ENCODE measurements at places on chromosomes 7 and 10.

DNA sequence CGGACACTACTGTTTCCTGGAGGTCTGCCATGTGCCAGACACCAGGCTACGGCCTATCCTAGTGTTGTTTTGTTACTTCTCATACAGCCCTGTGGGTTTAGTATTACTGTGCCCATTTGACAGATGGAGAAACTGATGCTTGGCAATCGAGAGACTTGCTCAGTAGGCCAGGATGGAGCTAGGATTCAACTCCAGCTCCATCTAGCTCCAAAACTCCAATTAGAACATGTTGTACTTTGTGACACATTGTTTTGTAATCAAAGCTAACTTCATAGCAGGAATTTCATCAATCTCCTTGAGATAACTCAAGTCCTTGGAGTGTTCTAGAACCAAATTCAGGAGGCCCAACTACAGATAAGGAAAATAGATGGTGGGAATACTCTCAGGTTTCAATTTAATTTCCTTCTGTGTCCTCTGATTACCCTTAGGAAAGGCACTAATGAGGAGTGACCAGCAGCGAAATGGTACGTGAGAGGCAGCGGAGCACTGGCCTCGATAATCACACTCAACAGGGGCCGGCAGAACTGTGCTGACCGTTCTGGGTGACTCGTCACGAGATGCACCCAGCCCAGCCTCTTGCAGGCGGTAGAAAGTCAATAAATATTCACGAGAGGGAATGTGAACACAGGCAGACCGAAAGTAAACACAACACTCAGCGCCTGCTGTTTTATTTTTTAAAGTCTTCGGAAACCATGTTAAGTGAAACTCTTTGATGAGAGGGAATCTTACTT, 269.6 kb upstream of the NEBL start:
- DNase-seq: no peak

DNA sequence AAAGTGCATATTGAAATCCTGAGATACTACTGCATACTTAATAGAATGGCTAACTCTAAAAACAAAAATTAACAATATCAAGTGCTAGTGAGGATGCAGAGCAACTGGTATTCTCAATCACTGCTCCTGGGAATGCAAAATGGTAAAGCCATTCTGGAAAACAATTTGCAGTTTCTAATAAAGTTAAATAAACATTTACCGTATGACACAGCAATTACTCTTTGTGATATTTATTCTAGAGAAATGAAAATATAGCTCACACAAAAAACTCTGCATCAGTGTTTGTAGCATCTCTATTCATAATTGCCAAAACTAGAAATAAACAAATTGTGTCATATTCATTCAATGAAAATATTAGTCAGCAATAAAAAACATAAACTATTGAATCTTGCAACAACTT, 255.0 kb upstream of the DKK1 start:
- DNase-seq: no peak

GRCh38 chr10:96244354-96244753, 27.0 kb downstream of the BLNK start:
- no peak for DNase-seq

DNA sequence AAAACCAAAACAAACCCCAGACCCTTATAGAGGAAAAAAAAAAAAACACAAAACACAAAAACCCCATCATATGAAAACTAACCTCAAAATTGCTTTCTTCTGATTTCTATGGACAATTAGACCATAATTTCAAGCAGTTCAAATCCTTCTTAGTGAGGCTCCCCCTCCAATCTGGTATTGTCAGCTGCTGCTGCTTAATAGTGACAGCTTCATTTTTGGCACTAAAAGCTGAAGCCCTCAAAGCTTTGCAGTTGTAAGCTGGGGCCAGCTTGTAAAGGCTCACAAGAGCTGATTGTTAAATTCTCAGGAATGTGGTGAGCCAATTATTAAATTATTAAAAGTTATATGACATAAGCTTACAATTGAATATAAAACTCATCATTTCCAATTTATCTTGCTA, 21.9 kb downstream of the ATXN7L1 start:
- no peak for DNase-seq

DNA sequence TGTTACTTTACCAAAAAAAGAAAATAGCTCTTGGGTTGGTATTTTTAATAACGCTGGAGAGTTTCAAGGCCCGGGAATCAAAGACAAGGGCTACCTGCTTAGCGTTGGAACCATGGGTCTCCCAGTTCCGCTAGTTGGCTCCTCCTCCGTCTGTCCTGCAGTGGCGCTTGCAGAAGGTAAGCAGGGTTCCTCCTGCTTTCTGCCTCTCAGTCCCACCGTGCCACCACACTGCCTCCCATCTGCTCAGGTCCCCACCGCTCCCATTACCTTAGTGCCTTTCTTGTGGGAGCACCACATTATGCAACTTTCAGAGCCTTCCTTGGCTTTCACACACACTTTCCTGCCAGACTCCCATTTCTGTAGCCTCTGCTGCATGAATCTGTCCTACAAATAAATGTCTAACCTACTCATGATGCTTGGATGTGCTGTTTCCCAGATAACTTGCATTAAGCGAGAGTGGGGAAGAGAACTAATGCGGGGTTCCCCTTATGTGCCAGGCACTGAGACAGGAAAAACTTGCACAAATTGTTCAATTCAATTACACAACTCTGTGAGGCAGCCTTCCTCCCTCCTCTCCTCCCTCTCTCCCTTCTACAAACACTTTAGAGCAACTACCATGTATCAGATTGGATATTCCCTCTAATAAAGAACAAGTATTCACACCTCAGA, 124.5 kb downstream of the AOAH start:
- DNase-seq: no peak

DNA sequence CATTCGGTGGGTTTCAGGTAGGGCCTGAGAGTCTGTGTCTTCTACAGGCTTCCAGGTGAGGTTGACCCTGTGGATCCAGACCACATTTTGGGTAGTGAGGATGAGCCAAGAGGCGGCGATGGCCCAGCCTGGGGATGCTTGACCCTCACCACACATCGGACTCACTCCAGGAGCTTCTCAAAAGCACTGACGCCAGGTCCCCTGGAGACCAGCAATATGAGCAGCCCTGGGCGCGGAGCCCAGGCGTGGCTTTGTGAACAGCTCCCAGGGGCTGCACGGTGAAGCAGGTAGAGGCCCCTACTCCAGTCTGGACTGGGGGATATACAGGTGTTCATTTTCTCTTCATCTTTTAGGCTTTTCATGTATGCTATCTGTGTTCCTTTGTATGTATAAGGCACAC, 139.7 kb upstream of the PCBD1 start:
- DNase-seq: no peak

DNA sequence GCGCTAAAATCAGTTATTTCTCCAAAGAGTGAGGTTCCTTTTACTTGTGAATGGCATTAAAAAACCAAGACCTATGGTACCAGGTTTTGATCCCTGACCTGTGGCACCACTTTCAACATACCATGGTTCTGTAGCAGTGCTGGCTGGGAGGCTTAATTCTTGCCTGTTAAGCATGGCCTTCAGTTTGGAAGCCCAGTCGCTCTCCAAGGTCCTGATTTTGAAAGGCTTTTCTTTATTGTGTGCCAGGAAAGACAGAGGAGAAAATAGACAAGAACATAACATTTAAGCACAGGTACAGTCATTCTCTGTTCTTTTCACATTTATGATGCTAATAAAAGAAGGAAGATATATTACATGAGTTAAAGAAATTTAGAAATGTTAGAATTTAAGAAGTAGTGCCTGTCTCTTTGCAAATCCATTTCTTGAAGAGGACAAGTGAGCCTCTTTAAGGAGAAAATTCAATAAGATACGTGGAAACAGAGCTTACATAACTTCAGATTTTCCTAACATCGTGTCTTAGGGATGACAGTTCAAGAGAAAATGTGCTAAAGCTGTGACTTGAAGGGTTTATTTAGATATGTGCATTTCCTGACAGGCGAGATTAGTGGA, 357.6 kb downstream of the DPP6 start:
- DNase-seq: no peak

DNA sequence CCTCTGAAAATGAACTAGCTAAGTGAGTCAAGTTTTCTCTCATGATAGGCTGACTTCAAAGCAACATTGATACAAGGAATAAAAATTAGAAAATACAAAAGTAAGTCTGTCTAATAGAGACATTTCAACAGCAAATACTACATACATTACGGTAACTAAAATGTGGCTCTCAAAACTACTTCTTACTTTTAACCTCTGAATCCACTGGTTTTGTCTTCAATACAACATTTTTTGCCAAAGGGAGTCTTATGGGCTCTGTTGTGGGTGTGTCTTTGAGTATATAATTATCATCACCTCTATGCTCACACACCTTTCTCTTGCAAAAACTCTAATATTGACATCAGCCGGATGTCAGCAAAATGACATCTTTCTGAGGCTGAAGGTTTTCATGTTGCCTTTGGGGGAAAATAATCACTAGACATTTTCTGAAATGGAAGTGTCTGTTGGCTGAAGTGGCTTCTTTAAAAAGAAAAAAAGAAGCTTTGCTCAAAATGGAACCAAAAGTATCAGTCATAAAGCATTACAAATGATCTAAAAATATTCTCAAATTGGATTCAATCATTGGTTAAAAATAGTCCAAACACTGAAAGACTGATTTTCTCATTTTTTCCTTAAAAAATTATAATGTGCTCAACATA, 41.8 kb upstream of the FAM133B start:
- no peak for DNase-seq

- peak; percentile 52 for DNase-seq
These were observed 490 bp downstream of the KIN start for GRCh38 chr10:7787150-7787856.

GRCh38 chr10:126059076-126059826, 162.9 kb downstream of the FANK1 start:
- DNase-seq: peak; percentile 73

DNA sequence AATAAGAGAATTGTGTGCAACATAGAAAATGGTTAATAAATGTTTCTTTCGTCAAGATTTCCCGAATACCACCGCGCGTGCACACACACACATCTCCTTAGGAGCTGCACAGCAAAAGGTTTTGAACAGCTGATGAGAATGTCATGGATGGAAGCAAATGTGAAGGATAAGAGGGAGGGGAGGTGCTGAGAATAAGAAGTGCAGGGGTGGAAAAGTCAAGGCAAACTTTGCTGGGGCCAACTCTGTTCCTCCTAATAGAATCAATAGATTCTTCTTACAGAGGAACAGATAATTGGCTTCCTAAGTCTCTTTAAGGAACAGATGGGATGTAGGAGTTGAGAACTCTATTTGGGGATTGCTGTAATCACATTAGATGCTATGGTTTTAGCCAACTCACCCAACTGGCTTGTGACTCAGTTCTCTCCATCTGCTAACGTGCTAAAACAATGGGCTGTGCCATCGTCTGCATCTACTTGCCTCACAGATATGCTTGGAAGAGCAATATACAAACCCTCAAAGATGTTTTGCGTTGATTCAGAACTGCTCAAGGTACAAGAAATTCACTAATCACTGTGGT, 408.2 kb upstream of the CELF2 start:
- no peak for DNase-seq

DNA sequence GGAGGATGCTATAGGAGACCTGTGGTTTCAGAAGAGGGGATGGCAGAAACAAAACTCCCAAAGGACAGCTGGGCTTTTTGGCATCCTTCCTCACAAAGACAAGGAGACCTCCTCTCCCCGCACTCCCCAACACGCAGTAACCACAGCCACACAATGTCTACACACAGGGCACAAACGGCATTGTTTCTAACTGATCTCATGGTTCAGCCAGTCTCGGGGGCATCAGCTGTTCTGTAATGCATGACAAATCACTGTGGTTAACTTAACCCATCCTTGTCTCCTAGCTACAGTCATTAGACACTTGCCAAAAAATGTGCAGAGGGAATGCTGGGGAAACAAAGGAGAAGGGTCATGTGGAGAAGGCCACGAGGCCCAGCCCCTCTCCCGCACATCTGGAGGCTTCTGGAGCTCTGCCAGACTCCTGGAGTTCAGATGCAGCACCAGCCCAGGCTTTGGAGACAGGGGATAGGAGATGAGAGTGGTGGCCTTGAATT, 7.6 kb upstream of the ADAMTS14 start:
- DNase-seq: peak; percentile 97

DNA sequence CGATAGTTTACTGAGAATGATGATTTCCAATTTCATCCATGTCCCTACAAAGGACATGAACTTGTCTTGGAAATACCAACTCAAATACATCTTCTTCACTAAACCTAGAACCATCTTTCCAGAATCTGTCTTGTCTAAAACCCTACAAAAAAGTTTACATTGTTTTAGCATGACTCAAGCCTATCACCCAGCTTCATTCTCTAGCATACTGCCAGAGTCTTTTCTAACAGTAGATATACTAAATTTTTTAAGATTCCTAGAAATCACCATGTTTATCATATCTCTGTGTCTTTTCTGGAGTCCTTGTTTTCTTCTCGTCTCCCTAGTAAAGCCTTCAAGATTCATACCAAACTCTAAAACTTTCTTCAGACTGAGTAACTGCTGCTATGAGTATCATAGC, 129.7 kb downstream of the SEMA3E start:
- DNase-seq: peak; percentile 24

GRCh38 chr7:126157391-126157790, 1095.3 kb downstream of the GRM8 start:
- no peak for DNase-seq

DNA sequence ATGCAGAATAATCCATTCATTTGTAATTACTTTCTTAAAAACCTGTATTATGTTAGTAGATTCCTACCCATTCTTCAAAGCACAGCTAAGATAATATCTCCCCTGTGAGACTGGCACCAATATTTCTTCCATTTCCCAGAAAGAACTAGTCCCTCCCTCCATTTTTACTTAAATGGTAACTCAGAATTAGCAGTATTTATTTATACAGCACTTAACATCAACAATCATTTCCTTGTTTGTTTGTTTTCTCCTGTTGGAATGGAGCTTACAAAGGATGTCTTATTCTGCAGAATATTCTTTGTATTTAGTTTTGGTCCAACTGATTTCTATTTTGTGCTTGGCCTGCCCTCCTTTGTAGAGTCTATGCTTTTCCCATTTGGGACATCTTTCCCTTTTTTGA, 32.1 kb upstream of the PTPN12 start:
- no peak for DNase-seq

GRCh38 chr7:94620703-94621118, 35.2 kb downstream of the SGCE start:
- peak; percentile 92 for DNase-seq

GRCh38 chr10:124517461-124517860, 55.8 kb downstream of the LHPP start:
- DNase-seq: no peak

DNA sequence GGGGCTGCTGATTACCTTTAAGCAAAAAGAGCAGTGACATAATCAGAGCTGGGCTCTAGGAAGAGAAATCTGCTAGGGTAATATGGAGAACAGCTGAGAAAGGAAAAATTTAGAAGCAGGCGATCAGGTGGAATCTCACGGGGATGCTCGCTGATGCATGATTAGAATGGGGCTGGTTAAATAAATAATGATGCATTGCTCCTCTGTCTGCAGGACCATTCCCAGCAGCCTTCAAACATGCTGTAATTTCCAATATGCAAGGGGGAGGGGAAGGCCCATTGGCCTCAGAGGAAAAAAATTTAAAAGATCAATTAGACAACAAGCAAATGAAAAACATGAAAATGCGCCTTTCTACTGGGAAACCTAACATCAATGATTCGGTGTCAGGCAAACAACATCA, 65.6 kb upstream of the C10orf90 start:
- DNase-seq: no peak

All from ELR (cell line).